ENCODE measurements at places on chromosomes 12 and 14.
A peak's percentile ranks its signal among the peaks of the same experiment; 100 is the strongest.

DNA sequence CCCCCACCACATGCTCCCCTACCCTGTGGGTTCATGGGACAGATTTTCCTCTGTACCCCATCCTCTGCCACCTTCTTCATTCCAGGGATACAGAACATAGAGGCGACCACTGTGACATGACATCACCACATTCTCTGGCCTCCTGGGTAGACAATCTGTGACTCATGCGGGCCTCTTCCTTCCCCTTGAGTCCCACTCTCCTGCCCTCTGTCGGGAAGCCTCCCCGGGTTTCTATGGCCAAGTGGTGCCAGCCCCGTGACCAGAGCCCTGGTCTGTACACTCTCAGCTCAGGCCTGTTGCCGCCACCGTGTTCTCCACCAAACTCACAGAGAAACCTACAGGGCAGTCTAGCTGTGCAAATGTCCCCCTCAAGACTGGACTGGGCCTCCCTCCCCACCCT lies 8.0 kb downstream of the CLMN start:
- DNase-seq: no peak

DNA sequence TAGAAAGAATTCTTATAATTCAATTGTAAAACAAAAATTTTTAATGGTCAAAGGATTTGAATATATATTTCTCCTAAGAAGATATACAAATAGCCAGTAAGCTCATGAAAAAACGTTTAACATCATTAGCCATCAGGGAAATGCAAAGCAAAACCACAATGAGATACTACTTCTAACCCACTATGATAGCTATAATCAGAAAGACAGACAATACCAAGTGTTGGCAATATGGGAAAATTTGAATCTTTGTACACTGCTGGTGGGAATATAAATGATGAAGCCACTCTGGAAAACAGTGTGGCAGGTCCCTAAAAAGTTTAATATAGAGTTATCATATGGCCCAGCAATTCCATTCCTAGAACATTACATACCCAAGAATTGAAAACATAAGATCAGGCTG lies 25.4 kb downstream of the RALGAPA1 start:
- no peak for DNase-seq

DNA sequence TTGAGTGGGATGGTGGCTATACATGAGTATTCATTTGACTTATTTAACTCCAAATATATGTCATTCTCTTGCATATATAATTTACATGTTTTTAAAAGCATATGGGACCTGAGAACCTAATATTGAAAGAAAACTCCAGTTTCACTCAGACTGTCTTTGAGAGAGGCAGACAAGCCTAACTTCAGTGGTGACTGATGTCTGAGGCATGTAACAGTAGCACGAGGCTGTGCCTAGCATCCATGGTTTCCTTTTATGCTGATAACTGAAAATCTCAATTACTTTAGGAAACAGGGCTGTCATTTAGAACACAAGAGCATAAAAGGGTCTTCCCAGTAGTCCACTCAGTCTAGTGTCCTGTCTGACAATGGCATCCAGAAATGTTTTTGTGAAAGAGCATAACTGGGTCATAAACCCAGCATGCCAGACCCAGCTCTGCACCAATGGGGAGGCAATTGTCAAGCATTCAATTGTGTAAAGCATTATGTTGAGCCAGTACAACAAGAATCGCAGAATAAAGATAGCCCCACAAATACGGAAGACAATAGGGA lies 24.3 kb downstream of the MAPK1IP1L start:
- DNase-seq: no peak

- DNase-seq: no peak
These were observed 173.2 kb upstream of the PWP1 start for GRCh38 chr12:107512391-107512790.

GRCh38 chr12:32981139-32981538 lies 84.6 kb upstream of the PKP2 start:
- DNase-seq: no peak

- DNase-seq: no peak
These were observed 266.3 kb downstream of the ITPR2 start for GRCh38 chr12:26566675-26567074.

GRCh38 chr12:53989227-53990113 lies 4.5 kb downstream of the HOXC10 start:
- no peak for DNase-seq

DNA sequence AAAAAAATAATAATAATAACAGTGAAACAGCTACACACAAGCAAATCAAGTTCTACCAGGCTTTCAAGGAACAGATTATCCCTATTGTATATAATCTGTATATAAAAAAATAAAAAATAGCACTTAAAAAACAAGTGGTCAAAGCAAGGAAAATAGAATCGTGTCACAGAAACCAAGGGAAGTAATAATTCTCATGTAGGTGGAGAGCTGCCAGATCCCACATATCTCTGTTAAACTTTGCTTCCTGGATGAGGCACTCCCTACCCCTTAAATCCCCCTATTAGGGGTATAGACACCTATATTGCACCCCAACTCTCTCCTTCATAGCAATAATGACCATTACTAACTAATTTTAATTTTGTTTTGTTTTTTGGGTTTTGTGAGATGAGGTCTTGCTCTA lies 4.4 kb upstream of the CD27 start:
- no peak for DNase-seq

GRCh38 chr12:124823272-124823970 lies 40.2 kb downstream of the SCARB1 start:
- no peak for DNase-seq

GRCh38 chr12:76764856-76765255 lies 941 bp downstream of the ZDHHC17 start:
- peak; percentile 23 for DNase-seq

- DNase-seq: no peak
These were observed 65.9 kb downstream of the DDX51 start for GRCh38 chr12:132078190-132078589.

GRCh38 chr12:54891717-54892478 lies 37.6 kb downstream of the MUCL1 start:
- no peak for DNase-seq

DNA sequence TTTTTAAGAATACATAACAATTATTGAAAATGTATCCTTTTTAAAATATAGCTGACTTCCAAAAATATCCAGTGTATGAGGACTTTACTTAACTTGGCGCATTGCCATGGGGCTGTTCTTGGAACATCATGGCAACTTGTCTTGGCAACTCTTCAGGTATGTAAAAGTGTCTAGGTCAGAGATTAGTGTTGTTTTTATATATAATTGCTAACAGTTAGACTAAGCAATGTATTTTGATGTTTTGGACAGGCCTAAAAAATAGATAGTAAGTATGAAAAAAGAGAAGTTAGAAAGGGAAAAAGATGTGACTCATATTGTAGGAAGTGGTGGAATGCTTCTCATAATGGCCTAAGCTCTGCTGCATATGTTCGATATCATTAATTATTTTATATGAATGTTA lies 70.9 kb downstream of the MON2 start:
- DNase-seq: no peak

DNA sequence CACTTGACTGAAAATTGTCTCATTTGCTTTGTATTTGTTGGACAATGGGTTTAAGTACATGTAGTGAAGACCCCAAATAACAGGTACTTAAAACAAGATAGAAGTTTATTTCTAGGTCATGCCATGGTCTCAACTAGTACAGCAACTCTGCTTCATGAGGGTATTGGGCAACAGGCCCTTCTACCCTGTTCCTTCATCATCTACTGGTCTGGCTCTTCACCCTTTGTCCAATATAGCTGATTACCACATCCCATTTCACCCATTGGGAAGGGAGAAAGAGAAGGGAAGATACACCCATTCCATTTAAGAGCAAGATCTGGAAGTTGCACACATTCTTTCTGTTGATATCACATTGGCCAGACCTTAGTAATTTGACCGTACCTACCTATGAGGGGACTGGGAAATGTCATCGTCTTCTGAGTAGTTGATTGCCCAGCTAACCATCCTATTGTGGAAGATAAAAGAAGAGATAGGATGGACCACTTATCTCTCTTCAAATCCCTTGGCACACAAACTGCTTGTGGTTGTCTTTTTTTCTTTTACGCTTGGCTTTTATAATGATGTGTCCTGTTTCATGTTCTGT lies 104.6 kb downstream of the DIP2B start:
- no peak for DNase-seq

GRCh38 chr14:29687866-29688265 lies 239.8 kb downstream of the PRKD1 start:
- no peak for DNase-seq

DNA sequence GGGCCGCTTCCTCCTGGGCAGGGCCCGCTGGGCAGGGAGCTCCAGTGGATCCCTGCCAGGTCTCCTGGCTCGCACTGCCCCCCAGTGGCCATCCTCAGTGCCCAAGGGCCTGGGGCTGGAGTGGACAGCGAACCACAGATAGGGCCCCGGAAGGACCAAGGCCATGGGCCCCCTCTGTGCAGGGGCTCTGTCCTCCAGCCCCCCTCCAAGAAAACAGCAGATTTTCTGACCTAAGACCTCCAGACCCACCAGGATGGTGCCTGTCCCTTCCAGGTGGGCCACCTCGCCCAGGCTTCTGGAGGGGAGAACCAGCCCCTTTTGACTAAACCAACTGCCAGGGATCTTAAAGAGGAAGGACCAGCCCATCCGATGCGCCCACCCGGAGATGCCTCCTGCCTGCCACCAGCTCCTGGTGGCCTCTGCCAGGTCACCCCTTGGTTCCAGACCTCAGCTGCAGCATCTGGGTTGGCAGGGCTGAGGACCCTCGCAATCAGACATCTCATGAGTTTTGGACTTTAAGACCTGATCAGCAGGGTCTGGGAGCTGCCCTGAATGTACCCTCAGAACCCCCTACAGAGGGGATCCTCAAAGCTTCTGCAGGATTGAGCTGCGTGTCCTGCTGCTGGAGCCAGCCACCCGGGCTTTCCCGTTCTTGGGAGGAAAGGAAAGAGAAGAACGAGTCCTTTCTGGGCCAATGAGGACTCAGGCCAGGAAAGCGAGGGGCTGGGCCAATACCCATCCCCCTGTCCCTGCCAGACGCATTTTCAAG lies 325.8 kb upstream of the DIO3 start:
- peak; percentile 52 for DNase-seq

DNA sequence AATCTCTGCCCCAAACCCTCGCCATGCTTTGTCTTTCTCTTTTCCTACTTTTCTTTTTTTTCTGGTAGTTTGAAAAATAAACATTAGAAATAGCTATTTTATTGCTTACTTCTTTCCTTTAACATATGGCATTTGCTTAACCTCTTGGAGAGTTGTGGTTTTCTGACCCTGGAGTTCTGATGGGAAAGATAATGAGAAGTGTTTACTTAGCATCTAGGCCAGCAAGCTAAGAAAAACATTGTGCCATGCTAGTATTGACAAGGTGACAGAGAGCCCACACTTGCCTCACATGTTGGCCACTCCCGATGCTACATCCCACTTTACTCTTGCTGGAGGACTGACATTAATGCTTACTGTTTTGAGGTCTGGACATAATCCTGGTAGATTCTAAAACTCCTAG lies 886.2 kb downstream of the DIO2 start:
- DNase-seq: no peak

- no peak for DNase-seq
These were observed 20.4 kb downstream of the SAV1 start for GRCh38 chr14:50647753-50648152.

DNA sequence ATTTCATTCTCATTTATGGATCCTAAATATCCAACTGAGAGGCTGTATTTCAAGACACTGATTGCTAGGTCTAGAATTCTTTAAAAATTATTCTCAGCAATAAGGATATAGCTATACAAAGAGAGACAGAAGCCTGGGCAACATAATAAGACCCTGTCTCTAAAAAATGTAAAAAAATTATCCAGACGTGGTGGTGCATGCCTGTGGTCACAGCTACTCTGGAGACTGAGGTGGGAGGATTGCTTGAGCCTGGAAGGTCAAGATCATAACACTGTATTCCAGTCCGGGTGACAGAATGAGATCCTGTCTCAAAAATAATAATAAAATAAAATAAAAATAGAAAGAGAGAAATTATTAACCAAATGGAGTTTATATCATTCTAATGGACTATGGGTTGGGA lies 20.6 kb upstream of the ARID2 start:
- DNase-seq: no peak

- DNase-seq: no peak
These were observed 75.5 kb upstream of the RERGL start for GRCh38 chr12:18165422-18165871.

- DNase-seq: no peak
These were observed 61.6 kb downstream of the RAD51B start for GRCh38 chr14:67881225-67881624.

GRCh38 chr12:19115285-19115684 lies 14.2 kb upstream of the PLEKHA5 start:
- no peak for DNase-seq

All from activated T-cell treated with anti-CD3 and anti-CD28 coated beads, Interleukin-2, amount 50 U/mL, for 48 hours (primary cell).